Glutamatergic neuron (in vitro differentiated cells): ENCODE measurements at places on chromosomes 1 and 21.

DNA sequence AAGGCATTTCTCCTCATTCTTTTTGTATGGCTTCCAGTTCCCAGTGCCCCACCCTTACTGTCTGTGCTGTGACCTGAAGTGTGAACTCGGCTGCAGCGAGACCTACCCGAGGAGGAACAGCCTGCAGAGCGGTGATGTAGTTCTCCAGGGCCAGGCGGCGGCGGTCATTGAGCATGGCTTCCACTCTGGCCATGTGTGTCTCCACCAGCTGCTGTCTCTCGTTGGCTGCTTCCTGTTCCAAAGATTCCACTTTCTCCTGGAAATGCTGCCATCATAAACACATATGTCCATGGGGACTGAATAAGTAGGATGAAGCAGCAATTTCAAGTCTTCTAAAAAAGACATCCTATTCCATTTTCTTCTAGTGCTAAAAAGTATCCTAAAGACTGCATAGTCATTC lies 195.6 kb downstream of the APP start:
- no peak for DNase-seq

GRCh38 chr1:204125759-204126351 lies 26.0 kb downstream of the ETNK2 start:
- no peak for DNase-seq

- DNase-seq, result no peak
Measured at GRCh38 chr1:223177681-223178080, 34.6 kb upstream of the TLR5 start.

DNA sequence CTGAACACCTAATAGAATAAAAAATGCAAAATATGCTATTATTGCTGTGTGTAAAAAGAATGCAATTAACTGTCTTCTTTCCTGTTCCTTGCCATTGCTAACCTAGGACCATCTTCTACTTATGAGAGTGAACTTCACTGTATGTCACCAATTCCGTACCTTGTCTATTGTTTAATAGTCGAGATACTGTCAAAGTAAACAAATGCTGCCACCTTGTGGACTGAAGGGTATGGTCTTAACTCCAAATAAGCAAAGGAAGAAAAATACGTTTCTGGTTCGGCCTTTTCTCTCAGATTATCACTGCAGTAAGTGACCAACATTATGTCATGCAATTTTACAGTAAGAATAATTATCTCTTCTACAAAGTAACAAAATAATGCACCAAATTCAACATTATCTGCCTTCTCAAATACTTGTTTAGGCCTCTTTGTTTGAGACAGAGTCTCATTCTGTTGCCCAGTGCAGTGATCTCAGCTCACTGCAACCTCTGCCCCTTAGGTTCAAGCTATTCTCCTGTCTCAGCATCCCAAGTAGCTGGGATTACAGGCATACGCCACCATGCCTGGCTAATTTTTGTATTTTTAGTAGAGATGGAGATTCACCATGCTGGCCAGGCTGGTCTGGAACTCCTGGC lies 133.4 kb downstream of the COP1 start:
- DNase-seq, result no peak

GRCh38 chr21:38619992-38620479 lies 121.8 kb upstream of the ERG start:
- no peak for DNase-seq

DNA sequence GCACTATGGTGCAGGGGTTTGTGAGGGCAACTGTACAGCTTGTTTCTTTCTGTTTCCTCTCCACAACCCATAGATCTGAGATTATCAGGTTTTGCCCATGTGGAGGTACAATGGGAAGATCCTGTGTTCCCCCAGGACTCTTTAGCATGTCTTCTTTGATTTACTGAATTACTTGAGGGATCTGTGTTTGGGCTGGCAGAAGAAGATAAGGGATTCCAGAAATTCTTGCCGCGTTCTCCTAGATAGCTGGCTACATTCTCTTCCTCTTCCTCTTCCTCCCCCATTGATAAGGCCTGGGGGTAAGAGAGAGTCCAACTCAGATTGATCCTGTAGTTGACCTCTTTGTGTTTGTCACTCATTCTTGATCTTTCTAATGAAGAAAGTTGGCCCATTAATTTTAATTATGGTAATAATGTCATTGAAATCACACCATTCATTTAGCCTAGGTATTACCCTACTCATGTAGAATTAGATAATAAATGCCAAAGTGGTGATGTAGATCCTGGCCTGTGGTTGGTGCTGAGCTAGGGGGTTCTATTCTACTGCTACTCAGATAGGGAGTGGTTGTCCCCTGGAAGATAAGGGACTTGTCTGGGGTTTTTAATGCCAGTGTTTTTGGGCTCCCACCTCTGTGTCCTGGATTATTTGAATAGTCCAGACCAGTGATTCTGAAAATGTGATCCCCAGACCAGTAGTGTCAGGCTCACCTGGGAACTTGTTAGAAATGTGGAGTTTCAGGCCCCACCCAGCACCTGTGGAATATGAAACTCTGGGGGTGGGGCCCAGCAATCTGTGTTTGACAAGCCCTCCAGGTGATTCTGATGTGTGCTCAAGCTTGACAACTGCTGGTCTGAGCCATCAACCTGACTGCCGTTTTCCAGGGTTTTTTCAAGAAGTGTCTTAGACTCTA lies 122.2 kb downstream of the NOS1AP start:
- DNase-seq, result no peak

- no peak for DNase-seq
Measured at GRCh38 chr1:156513185-156513584, 12.6 kb upstream of the MEF2D start.

GRCh38 chr1:116147114-116147510 lies 35.9 kb downstream of the MAB21L3 start:
- DNase-seq, result no peak

GRCh38 chr1:3380469-3380868 lies 74.0 kb upstream of the ARHGEF16 start:
- DNase-seq, result no peak

- peak; percentile 60 for DNase-seq
Measured at GRCh38 chr1:64268653-64269557, 65.5 kb downstream of the UBE2U start.

DNA sequence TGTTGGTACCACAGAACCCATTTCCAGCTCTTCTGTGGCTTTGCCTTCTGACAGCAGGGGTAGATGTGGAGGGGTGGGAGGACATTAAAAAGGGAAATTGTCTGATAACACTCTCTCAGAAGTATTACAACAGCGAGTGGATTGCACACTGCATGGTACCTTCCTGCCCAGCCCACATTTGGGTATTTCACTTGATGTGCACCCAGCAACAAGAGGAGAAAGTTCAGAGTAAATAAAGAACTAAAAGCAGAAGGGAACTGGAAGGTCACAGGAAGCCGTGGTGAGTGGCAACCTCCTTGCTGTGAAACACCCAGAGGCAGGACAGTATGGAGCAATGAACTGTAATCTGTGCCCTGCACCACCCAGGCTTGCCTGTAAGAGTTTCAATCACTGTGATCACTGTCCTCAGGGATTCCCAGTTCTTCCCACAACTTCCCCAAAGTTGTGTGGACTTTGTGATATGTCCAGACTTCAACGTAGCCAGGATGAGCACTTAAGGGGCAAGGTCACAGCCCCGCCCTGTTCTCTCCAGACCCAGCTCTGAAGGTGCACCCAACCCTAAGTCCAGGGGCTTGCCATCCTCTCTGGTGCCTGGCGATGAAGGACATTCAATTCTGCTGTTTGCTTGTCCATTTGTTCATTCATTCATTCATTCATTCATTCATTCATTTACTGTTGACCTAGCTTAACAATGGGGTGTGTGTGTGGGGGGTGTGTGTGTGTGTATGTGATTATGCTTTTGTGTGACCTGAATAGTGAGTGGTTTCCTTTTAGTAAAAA lies 18.7 kb upstream of the F5 start:
- DNase-seq, result no peak

DNA sequence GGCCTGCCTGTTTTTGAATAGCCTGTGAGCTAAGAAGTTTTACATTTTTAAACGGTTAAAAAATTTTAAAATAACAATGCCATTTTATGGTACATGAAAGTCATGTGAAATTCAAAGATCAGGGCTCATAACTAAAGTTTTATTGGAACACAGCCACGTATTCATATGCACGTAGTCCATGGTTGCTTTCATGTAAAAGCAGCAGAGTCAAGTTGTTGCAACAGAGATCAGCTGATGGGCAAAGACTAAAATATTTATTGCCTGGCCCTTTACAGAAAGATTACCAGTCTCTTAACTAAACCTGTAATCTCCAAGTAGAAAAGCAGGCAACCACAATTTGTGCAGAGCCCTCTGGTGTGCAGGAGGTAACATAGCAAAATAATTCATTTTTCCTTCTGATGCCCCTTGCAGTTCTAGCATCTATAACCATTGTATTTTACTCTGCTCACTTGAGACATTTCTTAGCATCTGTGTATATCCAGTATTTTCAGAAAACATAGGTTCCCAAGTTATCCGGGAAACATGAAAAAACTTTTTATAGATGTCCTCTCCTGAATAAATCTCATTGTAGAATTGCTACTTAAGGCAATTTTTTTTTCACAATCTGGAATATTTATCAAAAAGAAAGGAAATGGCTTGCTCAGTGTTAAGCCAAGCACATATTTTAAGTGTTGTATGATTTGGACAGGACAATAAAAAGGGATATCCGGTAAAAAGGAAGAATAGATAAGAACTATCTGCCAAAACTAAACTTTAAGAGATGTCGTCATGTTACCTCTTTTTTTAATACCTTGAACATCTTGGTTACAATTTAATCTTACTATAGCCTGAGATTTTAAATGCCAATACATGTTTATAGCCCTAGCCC lies 430.8 kb downstream of the PLPP3 start:
- no peak for DNase-seq

DNA sequence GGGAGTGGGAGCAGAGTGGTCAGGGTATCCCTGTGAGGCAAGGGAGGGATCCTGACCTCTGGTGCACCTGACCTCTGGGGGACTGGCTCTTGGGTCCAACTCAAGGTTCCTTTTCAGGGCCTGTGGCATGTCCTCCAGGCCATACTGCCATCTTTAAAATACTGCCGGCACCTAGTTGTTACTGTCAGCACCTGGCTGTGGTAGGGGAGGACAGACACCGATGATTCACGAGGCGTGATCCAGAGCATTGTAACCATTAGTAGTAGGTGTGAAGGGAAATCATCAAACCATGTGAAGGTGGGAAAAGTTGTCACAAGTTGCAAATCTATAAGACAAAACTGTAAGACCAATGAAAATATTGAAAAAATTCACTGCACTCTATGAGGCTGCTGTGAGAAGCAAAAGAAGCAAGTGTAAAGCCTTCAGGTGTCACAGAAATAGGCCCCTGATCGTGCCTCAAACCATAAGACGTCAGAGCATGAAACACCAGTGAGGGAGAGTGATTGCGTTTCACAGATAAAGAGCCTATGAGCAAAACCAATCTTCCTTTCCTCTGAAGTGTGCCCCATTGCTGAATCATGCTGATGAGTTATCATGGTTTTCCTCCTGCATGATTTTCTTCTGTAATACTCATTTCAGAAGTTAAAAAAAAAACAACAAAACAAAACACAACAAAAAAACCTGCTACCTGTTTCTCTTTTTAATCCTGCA lies 55.3 kb downstream of the CDC7 start:
- no peak for DNase-seq

- DNase-seq, result no peak
Measured at GRCh38 chr1:1965546-1965945, 38.0 kb downstream of the CFAP74 start.

DNA sequence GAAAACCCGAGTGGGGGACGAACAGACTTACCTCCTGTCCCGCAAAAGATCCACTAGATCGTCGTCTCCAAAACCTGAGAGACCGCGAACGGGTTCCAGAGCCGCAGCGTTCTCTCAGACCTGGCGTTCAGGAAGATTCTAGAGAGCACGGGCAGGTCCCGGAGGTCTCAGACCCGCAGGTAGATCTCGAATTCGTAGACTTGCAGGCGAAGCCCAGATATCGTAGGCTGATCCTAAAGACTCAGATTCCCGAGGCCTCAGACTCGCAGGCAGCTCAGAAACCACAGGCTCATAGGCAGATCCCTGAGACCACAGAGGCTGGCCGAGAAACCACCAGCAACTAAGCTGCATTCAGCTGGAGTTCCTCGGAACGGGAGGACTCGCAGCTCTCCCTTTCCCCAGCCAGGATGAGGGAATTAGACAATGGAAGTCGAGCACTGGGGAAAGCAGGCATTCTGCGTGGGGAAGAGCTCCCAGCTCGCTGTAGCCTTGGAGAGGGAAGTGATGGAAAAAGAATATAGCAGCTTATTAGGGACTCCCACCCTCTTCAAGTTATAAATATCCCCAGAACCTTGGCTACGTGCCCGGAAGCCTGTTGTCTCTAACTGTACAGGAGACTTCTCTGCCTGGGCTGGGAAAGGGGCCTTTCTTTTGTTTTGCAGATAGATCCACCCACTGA lies at the start of gene ZNF436:
TSS of gene ZNF436 (minus strand) at position 502 of the 679 bp plus-strand sequence. CDS start 1,831 bp downstream, outside the sequence.
- peak; percentile 25 for DNase-seq

- DNase-seq, result no peak
Measured at GRCh38 chr1:226674892-226675714, 64.0 kb downstream of the ITPKB start.

- no peak for DNase-seq
Measured at GRCh38 chr1:235998812-235999211, 66.1 kb downstream of the NID1 start.

DNA sequence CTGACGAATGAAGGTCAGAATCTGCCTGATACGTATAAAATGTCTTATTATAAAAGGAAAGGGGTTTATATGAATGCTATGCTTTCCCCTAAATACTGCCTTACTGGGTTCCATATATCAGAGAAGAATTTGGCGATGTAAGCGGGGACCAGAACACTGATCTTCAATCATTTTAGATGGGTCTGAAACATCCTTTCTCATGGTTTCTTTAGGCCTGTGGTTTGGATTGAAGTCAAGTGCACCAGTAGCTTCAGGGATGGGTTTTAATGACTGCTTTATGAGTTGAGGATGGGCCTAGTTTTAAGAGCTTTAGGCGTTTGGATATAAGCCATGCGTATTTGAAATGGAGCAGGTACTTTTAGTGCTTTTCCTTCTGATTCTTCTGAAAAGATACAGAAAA lies 6.9 kb downstream of the FMN2 start:
- no peak for DNase-seq

GRCh38 chr1:205357567-205357966 lies 845 bp upstream of the KLHDC8A start:
- no peak for DNase-seq

DNA sequence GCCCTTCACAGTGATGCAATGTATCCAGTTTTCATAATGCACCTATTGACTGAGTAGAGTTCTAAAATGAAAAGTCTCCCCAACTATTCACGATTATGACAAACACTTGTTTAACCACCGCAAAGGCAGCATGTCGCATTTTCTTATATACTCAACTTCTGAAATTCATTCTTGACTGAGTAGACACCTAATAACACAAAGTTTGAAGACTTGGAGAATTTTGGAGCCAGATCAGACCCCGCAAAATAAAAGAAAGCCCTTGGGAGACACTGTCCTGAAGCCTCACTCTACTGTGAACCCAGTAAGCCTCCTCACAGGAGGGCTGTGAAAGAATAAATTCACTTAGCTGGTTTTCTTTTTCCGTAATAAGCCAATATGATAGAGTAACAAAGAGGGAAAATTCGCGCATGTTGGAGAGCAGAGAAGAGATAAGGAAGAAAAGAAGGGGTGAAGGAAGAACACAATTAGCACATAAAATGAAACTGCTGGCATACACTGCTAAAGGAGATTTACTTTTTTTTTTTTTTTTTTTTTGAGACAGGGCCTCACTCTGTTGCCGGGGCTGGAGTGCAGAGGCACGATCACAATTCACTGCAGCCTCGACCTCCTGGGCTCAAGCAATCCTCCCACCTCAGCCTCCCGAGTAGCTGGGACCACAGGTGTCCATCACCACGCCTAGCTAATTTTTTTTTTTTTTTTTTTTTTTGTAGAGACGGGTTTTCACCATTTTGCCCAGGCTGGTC lies 492 bp upstream of the COLGALT2 start:
- no peak for DNase-seq

GRCh38 chr1:226619031-226619430 lies 70.5 kb downstream of the STUM start:
- no peak for DNase-seq

- no peak for DNase-seq
Measured at GRCh38 chr1:94351481-94351880, 66.7 kb upstream of the ABCD3 start.
